ENCODE measurements at places on chromosomes 11 and 22.

- H3K4me3 ChIP-seq: no peak overlapping the region
- no peaks in the 10 kb centered on the region for H3K4me1 ChIP-seq
- no peaks in the 10 kb centered on the region for H3K36me3 ChIP-seq
- no peak overlapping the region for H3K27ac ChIP-seq
Measured at GRCh38 chr11:131637469-131638175, 267.2 kb downstream of the NTM start.

- DNase-seq: no peak
- no peak overlapping the region for H3K27ac ChIP-seq
- H3K4me3 ChIP-seq: no peak overlapping the region
Measured at GRCh38 chr22:24102366-24103200, 78.7 kb upstream of the SUSD2 start.

- no peaks in the 10 kb centered on the region for H3K27me3 ChIP-seq
- no peak overlapping the region for H3K27ac ChIP-seq
- no peak overlapping the region for H3K4me3 ChIP-seq
- H3K36me3 ChIP-seq: peaks cover 58% of the 10 kb centered on the region
- H3K4me1 ChIP-seq: no peaks in the 10 kb centered on the region
Measured at GRCh38 chr22:35419756-35420155, 19.8 kb downstream of the MCM5 start.

DNA sequence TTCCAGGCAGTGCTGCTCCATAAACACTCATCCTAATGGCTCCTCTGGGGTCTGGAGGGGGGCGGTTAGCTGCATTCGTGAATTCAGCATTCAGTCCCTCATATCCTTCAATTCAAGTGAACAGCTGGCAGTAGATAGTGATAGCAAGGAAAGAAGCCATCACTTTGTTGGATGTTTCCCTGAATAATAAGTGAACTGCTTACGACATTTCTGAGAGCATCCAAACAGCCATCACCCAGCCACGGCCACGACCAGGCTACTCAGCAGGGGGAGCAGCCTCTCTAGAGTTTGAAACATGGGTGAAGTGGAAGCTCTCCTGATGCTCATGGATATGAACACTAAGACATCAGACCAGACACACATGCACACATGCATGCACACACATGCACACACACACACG lies 163.6 kb downstream of the NTM start:
- H3K27ac ChIP-seq: no peak overlapping the region
- H3K4me1 ChIP-seq: no peaks in the 10 kb centered on the region
- H3K27me3 ChIP-seq: peaks cover 6% of the 10 kb centered on the region
- H3K4me3 ChIP-seq: no peak overlapping the region
- DNase-seq: no peak

DNA sequence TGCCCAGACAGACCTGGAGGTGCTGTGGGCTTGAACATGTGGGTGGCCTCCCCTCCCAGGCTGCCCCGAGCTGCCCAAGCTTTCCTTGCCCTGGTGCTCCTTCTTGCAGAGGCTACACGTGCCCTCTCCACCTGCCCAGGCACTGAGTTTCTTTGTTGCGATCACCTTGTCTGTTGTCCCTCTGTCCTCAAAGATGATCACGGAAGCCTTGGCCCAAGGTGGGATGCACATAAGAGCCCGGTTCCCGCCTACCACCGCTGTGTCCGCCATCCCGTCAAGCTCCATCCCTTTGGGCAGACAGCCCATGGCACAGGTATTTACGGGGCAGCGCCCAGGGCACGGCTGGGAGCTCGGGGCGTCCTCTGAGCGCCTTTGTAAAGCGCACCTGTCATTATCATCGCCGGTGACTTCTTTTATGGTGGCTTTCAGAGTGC lies 67.5 kb downstream of the MED15 start:
- DNase-seq: no peak
- H3K4me3 ChIP-seq: no peak overlapping the region
- no peak overlapping the region for H3K27ac ChIP-seq
- H3K27me3 ChIP-seq: no peaks in the 10 kb centered on the region
- H3K36me3 ChIP-seq: peaks cover 47% of the 10 kb centered on the region

- peaks cover 12% of the 10 kb centered on the region for H3K27me3 ChIP-seq
- H3K4me3 ChIP-seq: no peak overlapping the region
- H3K4me1 ChIP-seq: peaks cover 5% of the 10 kb centered on the region
Measured at GRCh38 chr11:102177126-102177525, 66.9 kb downstream of the YAP1 start.

Measured in activated naive CD4-positive, alpha-beta T cell treated with anti-CD3 and anti-CD28 coated beads for 36 hours (primary cell).